Cardiac atrium fibroblast (primary cell): ENCODE measurements at places on chromosomes 7 and 10. TPM values are rescaled to one million over a fixed set of nuclear protein-coding genes. Genes with fewer than 3 reads are reported as not detected.

The ATOH7 gene
- not detected in 2 replicates for total RNA-seq

The CPA5 gene
- not detected in 2 replicates for total RNA-seq

The SLC39A12 gene
- total RNA-seq: not detected in 2 replicates

The AKR1C2 gene
- total RNA-seq: 26.4 and 32.3 TPM in 2 replicates

The VGF gene
- 0.18 and 0.65 TPM in 2 replicates for total RNA-seq

The LRIT1 gene
- not detected in 2 replicates for total RNA-seq

The MYOF gene
- 117 and 125 TPM in 2 replicates for total RNA-seq

The RBM20 gene
- total RNA-seq: not detected in 2 replicates

The OGDH gene
- 58.9 and 69.7 TPM in 2 replicates for total RNA-seq

The AGMO gene
- 0.54 TPM in 1 of 2 replicates, not detected in the other for total RNA-seq

The ACTA2 gene
- 466 and 649 TPM in 2 replicates for total RNA-seq

The CAV2 gene
- total RNA-seq: 66.9 and 76.2 TPM in 2 replicates

The HSPA12A gene
- total RNA-seq: 1.6 and 4.2 TPM in 2 replicates

The ENTPD1 gene
- 5.8 and 6.5 TPM in 2 replicates for total RNA-seq

The PIP gene
- total RNA-seq: 0.32 and 2.9 TPM in 2 replicates

The WIPF3 gene
- total RNA-seq: not detected in 2 replicates

The SORCS3 gene
- not detected in 2 replicates for total RNA-seq

The DHX32 gene
- 28.2 and 34.0 TPM in 2 replicates for total RNA-seq

The TAC1 gene
- total RNA-seq: 5.2 TPM in 1 of 2 replicates, not detected in the other

The ADCYAP1R1 gene
- not detected in 2 replicates for total RNA-seq

The CACNA2D1 gene
- total RNA-seq: 69.7 and 106 TPM in 2 replicates

The MYPN gene
- 0.32 TPM in 1 of 2 replicates, not detected in the other for total RNA-seq

The ANKRD1 gene
- total RNA-seq: 178 and 184 TPM in 2 replicates

The TES gene
- total RNA-seq: 32.9 and 41.9 TPM in 2 replicates

The NAT16 gene
- not detected in 2 replicates for total RNA-seq

The ASAH2 gene
- under 0.01 and 7.3 TPM in 2 replicates for total RNA-seq

The ACTL6B gene
- total RNA-seq: not detected in 2 replicates

The TSPAN33 gene
- 0.65 TPM in 1 of 2 replicates, not detected in the other for total RNA-seq

The FAM25G gene
- total RNA-seq: not detected in 2 replicates

The PCLO gene
- total RNA-seq: under 0.01 TPM in 1 of 2 replicates, not detected in the other

The OR13A1 gene
- not detected in 2 replicates for total RNA-seq

The ENO4 gene
- total RNA-seq: 0.16 TPM in 1 of 2 replicates, not detected in the other

The OGA gene
- 36.9 and 41.5 TPM in 2 replicates for total RNA-seq

The ASIC3 gene
- 0.54 TPM in 1 of 2 replicates, not detected in the other for total RNA-seq

The TMEM213 gene
- not detected in 2 replicates for total RNA-seq

The SLC18A3 gene
- 1.3 TPM in 1 of 2 replicates, not detected in the other for total RNA-seq

The CALCR gene
- total RNA-seq: not detected in 2 replicates

The STARD3NL gene
- total RNA-seq: 37.9 and 52.3 TPM in 2 replicates
